Brain microvascular endothelial cell (primary cell): ENCODE measurements at places on chromosomes 12 and 14.

GRCh38 chr12:81992461-81992860, 233.3 kb upstream of the PPFIA2 start:
- peak; percentile 31 for DNase-seq

DNA sequence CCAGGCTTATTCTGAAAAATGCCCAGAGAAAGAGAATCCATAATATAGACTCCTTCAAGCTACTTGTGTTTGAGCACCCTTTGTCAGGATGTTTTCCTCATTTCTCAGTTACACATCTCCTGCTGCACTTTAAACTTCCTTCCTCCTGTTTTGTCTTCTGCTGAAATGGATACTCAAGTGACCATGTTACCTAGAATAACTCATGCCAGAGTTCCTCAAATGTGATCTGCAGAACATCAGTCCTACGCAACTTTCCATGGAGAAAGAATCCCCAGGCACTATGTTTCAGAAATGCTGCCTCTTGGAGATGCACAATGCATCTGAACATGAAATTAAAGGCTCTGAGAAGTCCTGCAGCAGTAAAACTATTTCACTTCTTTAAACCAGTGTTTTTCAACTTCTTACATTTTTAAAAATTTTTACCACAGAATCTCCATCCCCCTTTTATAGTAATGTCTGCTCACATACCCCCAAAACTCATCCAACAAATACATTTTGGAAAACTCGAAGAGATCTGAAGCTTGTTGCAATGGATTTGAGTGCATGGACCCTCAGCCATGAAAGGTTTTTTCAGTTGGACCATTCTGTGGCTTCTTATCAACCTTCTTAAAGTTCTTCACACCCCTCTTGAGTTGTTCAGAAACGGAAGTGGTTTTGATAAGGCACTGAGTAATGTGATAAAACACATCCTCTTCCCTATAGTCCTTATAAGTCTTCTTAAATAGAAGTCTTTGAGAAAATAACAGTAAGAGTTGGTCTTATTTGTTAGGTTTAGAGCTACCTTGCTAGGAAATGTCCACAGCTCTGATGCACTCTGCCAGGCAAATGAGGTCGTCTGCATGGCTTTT, 84.5 kb upstream of the KCNA1 start:
- DNase-seq, result peak; percentile 4

- no peak for DNase-seq
These were observed 699.9 kb downstream of the C12orf50 start for GRCh38 chr12:87329076-87329863.

DNA sequence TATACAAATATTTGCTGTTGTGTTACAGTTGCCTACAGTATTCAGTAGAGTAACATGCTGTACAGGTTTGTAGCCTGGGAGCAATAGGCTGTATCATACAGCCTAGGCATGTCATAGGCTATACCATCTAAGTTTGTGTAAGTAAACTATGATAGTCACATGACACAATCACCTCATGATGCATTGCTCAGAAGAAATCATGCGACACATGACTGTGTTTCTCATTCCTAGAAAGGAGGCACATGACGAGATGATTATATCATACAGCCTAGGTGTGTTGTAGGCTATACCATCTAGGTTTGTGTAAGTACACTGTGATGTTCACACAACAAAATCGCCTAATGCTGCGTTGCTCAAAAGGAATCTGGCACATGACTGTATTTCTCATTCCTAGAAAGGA, 31.9 kb downstream of the NOPCHAP1 start:
- DNase-seq, result no peak

GRCh38 chr14:57918791-57919190, 52.9 kb upstream of the SLC35F4 start:
- DNase-seq, result no peak

DNA sequence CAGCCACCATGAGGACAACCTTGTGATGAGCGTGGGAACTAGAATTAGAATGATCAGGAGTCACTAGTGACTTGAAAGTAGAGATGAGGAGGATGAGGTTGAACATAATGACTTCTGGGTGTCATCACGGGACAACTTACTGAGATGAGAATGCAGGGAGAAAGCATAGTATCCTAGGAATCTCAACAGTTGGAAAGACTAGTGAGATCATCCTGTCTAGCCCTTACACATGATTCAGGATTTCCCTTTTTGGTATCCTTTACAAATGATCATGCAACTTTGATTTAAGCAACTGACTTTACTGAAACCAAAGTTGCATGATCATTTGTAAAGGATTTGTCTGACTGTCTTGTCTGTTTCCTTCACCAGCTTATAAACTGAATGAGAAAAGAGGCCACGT, 51.8 kb upstream of the HIF1A start:
- DNase-seq, result no peak

- no peak for DNase-seq
These were observed at the start of gene ADGRD1 for GRCh38 chr12:130953771-130954543. ADGRD1 (plus strand) TSS chr12:130953907; CDS start chr12:130954466, 559 bp downstream.

GRCh38 chr14:101457301-101457935, 103.9 kb upstream of the DIO3 start:
- DNase-seq, result no peak

DNA sequence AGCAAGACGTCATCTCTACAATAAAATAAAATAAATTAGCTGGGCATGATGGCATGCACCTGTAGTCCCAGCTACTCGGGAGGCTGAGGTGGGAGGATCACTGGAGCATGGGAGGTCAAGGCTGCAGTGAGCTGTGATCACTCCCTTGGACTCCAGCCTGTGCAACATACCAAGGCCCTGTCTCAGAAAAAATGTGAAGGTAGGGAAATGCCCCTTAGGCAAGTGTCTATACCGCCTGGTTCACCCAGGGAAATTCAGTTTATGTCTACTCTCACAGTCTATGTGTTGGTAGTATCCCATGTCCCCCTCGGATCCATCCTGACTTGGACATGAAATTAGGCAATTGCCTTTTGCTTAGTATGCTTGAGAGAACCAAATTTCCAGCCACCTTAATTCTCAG, 88.4 kb upstream of the TMEM132C start:
- no peak for DNase-seq
